ENCODE measurements at places on chromosomes 1 and 21.

- no peak for DNase-seq
Observed at GRCh38 chr1:216346526-216346925, 76.7 kb downstream of the USH2A start.

DNA sequence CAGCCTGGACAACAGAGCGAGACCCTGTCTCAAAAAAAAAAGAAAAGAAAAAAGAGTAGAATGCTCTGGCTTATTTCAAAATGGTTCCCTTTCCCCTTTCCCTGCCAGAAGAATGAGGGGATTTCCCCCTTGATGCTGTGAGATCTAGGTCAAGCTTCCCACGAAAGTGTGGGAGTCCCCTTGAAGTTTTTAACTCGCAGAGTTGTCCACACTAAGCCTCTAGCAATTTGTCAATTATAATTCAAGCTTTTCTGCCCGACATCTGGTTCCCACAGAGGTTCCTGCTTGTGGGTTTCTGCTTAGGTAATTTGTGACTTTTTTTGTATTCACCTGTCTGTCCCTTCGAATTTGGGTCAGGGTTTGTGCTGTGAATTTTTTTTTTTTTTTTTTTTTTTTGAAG lies 62.8 kb downstream of the ZFYVE9 start:
- no peak for DNase-seq

DNA sequence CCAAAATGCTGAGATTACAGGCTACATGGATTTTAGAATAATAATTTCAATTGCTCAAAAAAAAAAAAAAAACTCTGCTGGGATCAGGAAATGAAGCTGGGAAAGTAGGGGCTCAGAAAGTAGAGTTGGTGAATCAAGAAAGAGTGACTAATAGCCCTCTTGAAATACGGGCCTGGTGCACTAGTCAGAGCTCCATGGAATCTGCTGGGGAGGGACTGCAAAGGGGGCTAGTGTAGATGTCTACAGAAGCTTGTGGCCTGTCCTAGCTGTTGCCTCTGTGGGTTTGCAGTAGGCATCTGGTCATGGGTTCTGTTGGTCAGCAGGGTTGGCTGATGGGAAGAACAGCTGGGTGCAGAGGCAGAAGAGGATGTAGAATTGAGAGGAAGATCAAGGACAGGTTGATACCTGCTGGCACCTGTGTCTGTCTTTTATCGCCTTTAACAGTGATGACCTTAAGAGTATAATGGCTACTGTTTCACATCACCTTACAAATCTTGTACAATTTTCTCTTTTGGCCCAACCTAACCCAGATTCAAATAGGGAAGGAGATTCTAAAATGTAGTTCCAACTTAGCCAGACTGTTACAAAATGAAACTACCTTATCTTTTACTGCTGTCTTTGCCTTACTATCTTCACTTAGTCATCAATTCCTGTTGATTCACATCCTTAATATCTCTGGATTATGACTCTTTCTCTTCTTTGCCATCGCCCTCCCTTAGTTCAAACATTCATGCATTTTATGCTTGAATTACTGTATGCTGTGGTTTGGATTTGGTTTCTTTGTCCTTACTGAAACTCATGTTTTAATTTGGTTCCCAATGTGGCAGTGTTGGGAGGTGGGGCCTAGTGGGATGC lies 126.2 kb downstream of the GIPC2 start:
- DNase-seq = no peak

- no peak for DNase-seq
Observed at GRCh38 chr1:31799196-31799894, 16.5 kb downstream of the SPOCD1 start.

DNA sequence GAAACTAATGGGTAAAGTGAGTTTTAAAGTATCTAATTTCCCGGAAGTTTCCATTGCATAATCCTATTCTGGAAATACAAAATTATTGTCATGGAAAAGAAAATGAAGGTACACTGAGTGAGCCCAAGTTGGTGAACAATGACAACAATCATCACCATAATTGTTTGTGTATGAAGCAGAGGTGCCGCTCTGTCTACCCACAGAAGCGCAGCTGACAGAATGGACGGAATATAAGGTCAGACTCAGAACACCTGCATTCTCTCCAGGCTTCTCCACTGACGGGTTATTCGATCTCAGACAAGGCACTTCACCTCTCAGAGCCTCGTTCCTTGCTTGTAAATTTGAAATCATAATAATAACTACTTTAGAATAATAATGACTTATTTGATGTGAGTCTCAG lies 99.1 kb upstream of the NGF start:
- DNase-seq = no peak

DNA sequence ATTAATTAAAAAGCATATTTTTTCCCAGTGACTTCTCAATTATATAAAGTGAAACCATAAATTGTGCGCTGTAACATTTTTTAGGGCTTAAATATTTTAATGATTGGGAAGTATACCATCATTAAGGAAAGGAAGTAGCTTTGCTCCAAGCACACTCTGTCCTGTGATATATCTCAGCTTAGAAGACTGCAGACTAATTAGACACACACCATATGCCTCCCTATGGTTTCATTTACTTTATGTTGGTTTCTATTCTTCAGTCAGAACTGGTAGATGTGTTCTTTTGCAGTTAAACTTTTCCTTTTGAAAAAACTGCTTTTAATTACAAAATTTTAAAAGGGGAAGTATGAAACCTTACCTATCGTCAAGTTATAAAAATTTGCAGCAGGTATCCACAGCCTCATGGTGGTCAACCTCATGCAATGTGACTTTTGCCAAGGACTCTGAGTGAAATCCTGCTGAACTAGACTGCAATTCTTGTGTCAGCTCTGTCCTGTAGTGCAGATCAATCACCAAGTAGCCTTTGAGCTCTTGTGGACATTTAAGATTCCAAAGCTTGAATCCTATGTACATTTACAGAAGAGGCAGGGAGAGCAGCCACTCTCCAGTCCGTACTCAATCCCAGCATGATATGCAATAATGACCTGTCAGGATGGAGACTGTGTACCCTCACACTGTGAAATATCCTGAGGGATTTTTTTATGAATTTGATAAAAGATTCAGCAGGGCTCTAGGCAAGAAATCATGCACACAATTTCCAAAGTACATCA lies 149.1 kb downstream of the AMY1C start:
- DNase-seq = no peak

DNA sequence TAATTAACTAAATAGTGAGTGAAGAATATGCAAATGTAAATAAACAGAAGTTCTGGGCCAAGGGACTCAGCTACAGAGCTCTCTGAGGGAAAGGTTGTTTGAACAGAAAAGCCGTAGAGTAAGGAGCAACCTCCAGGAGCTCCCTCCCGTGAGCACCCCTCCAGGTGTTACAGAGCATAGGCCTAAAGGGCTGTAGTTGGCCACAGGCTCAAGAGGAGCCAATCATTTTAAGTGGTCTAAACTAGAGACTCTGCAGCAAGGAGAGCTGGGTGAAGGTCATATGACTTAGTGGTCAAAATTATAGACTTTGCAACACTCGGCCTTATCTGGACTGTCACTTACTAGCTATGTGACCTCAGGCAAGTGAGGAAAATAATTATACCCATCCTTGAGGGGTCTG lies 19.1 kb upstream of the RXRG start:
- DNase-seq = no peak

DNA sequence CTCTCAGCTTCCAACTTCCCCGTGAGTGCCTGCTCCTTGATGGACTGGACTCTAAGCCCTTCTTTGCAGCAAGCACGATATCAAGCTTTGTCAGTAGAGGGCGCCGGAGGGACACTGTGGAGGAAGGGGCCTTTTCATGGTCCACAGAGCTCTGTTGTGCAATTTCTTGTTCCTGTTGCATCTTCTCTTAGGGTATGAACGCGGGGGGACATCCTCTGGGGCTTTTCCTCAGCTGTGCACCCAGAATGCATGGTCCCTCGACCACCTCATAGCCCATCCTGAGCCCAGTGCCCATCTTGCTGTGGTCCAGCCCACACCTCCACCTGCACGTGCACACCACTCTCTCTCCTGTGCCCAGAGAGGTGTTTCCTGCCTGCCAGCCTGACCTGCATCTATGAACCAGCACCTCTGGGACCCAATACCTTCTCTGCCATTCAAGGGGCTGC lies 556.8 kb downstream of the PTPRU start:
- peak; percentile 73 for DNase-seq

DNA sequence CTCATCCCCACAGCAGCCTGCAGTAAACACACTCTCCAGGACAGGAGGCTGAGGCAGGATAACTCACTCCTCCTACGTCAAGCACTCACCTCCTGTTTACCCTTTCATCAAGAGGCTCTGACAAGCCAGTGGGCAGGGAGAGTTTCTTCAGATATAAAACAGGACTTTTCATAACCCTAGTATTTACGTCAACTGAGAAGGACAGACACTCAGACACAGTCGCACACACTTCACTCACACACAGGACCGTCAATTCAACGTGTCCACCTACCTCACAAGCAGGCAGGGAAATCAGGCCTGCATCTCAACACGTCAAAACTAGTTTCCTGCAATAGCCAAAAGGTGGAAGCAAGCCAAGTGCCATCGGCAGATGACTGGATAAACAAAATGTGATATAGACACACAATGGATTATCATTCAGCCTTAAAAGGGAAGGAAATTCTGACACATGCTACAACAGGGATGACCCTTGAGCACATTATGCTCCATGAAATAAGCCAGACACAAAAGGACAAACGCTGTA lies 48.6 kb downstream of the ITPKB start:
- no peak for DNase-seq

DNA sequence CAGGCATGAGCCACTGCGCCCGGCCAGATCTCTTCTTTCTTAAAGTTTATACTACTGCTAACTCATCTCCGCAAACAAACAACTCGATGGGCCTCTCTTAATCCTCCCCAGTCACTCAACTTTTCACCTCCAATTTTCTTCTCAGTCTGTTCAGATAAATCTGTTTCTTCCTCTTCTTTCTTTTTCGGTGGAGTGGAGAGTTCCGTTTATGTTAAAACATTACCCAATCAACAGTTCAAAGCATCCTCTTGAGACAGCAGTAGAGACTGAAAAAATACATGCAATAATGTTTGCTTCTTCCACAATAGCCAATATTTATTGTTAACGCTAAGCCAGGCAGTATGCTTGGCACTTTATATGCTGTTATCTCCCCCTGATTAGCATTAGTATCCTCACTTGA lies 1.4 kb upstream of the ANKRD13C start:
- DNase-seq = no peak

DNA sequence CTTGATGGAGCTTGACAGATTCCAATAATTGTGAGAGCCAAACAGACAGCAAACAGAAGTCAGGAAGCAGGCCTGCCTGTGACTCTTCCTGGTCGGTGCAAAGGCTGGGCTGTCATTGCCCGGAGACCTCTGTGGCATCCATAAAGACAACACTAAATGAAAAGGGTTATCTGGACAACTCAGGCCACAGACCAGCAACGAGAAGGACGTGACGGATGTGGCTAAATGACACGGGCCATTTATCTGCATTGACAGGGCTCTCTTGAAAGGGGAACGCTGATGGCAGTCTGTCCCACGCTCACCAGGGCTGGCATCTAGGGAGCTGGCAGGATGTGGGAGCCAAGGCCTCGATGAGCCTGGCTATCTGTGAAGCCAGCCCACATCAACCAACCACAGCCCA lies 35.0 kb downstream of the HMGB4 start:
- DNase-seq = no peak

DNA sequence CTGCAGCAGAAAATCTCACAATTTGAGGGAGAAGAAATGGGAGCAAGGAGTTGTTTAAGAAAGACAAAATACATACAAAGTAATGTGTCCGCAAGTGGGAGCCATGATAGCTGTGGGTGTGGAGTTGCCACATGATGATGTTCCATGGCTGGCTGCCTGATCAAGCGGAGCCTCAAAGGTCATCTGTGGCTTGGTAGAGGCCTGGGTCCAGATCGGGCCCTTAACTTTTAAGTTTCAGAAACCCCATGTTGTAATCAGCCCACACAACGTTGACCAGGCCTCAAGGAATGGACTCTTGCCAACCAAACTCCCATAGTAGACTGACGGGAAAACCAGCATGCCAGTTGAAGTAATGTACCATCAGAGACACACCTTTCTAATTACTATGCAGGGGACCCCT lies 64.7 kb upstream of the ANGPTL1 start:
- no peak for DNase-seq

DNA sequence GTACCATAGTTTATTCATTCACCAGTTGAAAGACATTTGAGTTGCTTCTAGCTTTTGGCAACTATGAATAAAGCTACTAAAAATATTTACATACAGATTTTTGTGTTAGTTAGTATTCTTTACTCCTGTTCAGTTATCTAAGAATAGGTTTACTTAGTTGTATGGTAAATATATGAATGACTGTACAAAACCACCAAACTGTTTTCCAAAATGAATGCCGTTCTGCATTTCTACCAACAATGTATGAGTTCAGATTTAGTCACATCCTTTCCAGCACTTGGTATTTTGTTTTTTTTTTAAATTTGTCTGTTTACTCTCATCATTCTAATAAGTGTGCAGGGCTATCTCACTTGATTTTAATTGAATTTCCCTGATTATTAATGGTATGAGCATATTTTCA lies 3.4 kb upstream of the KIFAP3 start:
- DNase-seq = no peak

DNA sequence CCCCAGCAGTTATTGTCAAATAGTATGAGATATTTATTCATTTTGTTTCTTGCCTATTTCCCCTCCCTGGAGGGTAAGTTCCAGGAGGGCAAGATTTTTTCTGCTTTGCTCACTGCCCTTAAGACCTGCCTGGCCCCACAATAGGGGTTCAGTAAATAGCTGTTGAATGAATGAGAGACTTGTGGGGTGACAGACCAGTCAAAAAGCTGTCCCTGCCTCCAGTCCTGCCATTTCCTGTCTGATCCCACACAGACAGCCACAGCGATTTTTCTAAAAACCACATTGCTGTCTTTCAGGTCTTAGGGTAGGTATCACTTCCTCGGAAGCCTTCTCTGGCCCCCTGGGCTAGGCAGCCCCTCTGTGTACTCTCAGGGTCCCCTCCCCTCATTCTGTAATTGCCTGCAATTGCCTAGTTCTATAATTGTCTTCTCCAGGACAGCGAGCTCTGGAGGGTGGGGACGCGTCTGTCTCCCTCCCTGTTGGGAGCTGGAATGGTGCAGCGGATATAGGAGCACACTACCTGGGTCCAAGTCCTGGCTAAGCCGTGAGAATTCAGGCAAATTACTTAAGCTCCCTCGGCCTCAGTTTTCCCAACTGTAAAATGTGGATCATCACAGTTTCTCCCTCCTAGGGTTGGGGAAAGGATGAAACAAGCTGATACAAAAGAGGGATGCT lies 1.8 kb upstream of the EXTL1 start:
- DNase-seq = no peak

GRCh38 chr1:83794384-83794783 lies 204.5 kb downstream of the TTLL7 start:
- no peak for DNase-seq

- DNase-seq = no peak
Observed at GRCh38 chr21:33374450-33375096, 28.6 kb upstream of the IFNGR2 start.

All from stimulated activated CD4-positive, alpha-beta T cell treated with anti-CD3 and anti-CD28 coated beads, Interleukin-2, amount 100 ng/mL, for 48 hours (primary cell).